ENCODE measurements at places on chromosomes 1 and 21.

- DNase-seq: peak; percentile 50
Measured at GRCh38 chr1:205066141-205066818, 18.0 kb downstream of the TMEM81 start.

DNA sequence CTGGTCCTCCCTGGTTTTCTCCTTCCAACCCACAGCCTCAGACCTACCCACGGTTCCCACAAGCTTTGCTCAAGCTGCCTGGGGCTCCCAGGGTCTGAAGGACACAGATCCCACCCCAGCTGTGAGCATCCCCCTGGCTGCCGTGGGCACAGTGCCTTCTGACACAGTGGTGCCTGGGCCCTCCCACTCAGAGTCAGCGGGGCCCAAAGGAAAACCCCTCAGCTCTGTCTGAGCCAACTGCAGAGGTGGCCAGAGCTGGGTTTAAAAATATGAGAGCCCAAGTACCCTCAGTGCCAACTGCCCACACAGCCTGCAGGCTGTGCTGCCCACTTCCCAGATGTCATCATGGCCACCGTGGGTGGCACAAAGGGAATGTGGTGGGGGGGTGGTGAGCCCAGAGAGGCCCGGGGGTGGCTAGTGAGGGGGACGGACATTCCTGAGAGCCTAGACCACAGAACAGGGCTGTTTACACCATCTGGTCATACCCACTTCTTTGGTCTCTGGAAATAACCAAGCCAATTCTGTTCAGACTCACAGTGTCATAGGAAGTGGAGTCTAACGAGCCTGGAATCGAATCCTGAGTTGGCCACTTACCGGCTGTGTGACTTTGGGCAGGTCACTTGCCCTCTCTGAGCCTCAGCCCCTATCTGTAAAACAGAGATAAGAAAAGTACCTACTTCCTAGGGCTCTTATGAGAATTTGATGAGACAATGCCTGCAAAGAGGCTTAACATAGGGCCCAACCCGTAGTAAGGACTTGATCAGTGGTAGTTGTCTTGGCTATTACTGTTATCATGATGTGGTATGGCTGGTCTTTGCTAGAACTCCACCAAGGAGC is 85.5 kb downstream of the CAMK2N1 start:
- DNase-seq: no peak

DNA sequence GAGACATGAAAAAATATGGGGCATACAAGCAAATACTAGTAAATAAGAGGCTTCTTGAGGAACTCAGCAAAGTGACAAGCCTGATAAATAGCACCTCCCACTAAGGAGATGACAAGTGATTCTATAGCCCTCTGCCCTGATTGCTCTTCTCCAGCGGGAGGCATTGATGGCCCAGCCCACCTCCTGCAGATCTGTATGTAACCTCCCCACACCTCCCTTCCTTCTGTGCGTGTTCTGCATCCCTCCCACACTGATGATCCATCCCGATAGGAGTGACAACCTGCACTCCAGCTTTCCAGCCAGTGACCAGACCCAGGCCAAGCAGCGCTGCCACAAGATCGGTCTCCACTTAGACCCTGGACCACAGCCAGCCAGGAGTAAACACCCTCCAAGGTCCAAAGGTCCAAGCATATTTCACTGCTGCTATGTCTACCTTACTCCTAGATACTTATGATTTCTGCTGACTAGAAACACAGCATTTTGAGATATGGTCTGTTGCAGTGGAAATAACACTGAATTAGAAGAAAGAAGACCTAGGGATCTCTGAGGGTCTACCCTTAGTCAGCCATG is 176.1 kb downstream of the BRINP2 start:
- no peak for DNase-seq

GRCh38 chr1:221279146-221279545 is 399.9 kb downstream of the HLX start:
- no peak for DNase-seq
